ENCODE measurements at places on chromosomes 12 and 14. TPM values are rescaled to one million over a fixed set of nuclear protein-coding genes. Genes with fewer than 3 reads are reported as not detected.

DNA sequence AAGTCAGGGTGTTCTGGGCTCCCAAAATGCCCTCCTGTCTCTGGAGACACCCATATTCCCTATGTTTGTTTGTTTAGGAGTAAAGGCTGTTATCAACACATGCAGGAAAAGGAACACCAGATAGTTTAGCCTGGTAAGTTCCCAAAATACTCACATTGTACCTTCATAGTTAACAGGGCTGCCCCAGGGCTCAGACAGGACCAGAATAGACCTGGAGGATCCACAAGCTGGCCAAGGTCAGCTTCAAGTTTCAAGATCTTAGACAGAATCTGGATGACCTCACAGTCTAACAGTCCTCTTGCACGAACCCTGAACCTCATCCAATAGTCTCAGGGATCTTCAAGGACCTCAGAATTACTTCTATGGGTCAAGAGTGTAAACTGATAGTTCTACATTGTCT lies 18.1 kb upstream of the HSP90B1 start:
- DNase-seq, result no peak

DNA sequence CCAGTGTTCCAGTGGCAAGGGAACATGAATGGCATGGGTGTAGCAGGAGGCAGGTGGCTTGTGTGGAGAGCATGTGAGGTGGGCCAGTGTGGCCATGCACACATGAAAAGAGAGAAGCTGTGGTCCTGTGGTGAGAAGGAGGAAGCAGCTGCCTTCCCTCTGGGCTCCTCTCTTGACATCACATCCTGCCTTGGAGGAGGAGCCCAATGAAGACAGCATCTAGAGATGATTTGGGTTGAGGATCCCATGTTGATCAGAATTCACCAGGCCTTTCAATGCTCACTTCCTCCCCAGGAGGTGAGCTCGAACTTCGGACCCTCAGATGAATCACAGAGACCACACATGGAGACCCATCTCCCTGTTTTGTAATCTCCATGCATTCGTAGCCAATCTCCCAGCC lies 82.6 kb downstream of the LRRC74A start:
- no peak for DNase-seq

- DNase-seq, result no peak
Measured at GRCh38 chr12:100197486-100197885, 3.1 kb upstream of the ACTR6 start.

- DNase-seq, result no peak
Measured at GRCh38 chr14:79658769-79659168, 552.5 kb downstream of the DIO2 start.

- DNase-seq, result no peak
Measured at GRCh38 chr12:93243689-93244513, 133.8 kb upstream of the NUDT4 start.

DNA sequence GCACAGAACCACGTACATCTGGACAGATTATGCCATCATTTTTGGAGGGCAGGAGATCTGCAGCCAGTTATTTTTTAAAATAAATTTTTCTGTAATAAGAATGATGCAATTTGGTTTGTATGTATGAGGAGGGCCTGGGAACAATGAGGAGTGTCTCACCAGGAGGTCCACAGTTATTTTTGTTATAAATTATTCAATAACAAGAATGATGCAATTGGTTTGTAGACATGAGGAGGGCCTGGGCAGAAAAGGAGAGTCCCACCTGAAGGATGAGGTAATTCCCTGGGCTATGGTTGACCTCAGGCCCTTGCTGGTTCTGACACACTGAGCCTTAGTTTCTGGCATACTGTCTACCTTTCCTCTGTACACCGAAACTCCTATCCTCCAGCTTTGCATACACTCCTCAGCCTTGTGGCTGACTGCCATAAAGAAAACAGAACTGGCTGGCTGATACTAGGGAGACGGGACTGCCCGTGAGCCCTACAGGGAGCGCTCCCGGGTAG lies 9.0 kb upstream of the DCD start:
- DNase-seq, result no peak

DNA sequence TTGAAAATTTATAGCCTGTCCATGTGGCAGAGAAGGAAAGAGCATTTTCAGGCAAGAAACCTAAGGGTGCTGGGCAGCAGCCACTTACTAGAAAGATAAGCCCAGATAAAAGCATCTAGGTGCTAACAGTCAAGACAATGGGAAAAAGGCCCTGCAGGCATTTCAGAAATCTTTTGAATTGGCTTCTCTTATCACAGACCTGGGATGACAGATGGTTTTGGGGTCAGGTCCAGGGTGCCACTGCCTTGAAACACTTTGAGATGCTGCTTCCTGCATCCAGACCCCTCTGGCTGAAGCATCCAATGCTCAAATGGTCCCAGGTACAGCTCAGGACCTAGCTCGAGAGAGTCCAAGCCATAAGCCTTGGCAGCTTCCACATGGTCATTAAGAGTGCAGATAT lies 466.5 kb downstream of the FSCB start:
- DNase-seq, result no peak

DNA sequence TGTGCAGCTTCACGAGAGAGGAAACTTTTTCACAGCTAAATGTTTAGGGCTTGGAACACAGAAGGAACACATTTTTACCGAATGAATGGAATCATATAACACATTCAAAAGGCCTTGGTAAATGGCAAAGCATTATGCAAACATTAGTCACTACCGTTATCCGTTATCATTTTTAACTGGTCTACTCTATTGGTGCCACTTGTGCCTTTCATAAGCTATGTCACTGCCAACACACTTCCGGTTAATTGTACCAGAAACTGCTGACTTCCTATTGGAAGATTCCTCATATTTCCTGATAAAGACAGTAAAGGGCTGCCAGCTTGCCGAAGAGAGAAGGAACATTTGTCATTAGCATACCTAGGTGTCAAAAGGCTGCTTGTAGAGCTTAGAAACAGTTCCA lies 169.2 kb downstream of the APAF1 start:
- DNase-seq, result peak; percentile 57

DNA sequence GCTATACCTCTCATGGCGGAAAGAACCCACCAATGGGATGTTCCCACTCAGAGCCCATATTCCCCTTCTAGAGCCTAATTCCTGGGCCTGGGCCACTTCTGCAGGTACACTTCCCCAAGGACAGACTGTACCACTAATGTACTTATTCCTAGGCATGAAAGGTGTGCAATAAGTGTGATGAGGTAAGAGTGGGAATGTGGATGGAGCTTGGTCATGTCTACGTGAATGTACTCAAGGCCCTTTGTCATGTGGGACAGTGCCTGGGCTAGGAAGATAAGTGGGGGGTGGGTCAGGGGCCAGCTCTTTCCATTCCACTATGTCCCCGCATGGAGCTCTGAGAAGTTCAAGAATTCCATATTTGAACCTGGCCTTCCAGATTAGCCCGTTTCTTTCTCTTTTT lies 63.4 kb upstream of the FUT8 start:
- DNase-seq, result no peak

Gene OR11G2
- not detected for total RNA-seq

Gene TRIAP1
- 52.0 TPM for total RNA-seq

Gene IPO8
- total RNA-seq, result 57.8 TPM

Gene MYF6
- not detected for total RNA-seq

All from pulmonary artery endothelial cell (primary cell).